Dermis lymphatic vessel endothelial cell (primary cell): ENCODE measurements at places on chromosomes 12 and 14. TPM values are rescaled to one million over a fixed set of nuclear protein-coding genes. Genes with fewer than 3 reads are reported as not detected.

Gene IFI27
- total RNA-seq: 2.2 and 4.7 TPM in 2 replicates

Gene APOF
- not detected in 2 replicates for total RNA-seq

Gene SERPINA9
- not detected in 2 replicates for total RNA-seq

Gene SLC25A47
- not detected in 2 replicates for total RNA-seq

Gene DNAJC22
- total RNA-seq: 0.22 and 0.52 TPM in 2 replicates

Gene KLHL33
- total RNA-seq: 0.09 and 0.11 TPM in 2 replicates

Gene KRT81
- total RNA-seq: 0.22 TPM in 1 of 2 replicates, not detected in the other

Gene FGF6
- total RNA-seq: not detected in 2 replicates

Gene CLECL1
- not detected in 2 replicates for total RNA-seq

Gene ESRRB
- not detected in 2 replicates for total RNA-seq

Gene PDE3A
- 0.43 and 2.8 TPM in 2 replicates for total RNA-seq

Gene AGAP2
- 0.22 and 0.26 TPM in 2 replicates for total RNA-seq

Gene RHOJ
- 133 and 176 TPM in 2 replicates for total RNA-seq

Gene AREL1
- 20.2 and 21.5 TPM in 2 replicates for total RNA-seq

Gene OLR1
- under 0.01 TPM in 1 of 2 replicates, not detected in the other for total RNA-seq

Gene TAC3
- total RNA-seq: not detected in 2 replicates

Gene NGB
- total RNA-seq: not detected in 2 replicates

Gene PLEKHD1
- total RNA-seq: under 0.01 TPM in 2 replicates

Gene HPD
- total RNA-seq: not detected in 2 replicates
